RKO (cell line): ENCODE measurements at places on chromosomes 4 and X.

DNA sequence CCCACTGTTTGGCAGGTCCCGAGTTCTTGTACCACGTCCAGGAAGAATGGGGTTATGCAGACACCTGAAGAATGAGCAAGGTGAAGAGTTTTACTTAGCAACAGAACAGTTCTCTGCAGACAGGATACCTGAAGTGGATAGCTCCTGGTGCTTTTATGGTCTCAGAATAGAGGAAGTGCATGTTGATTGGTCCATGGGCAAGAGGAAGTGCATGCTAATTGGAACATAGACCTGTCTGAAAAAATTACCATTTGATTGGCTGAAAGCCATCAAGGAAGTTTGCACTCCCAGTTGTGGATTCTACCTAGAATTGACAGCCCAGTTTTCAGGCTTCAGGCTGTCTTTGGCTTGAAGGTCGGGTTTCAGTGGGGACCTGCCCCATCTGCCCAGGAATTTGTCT lies 887.5 kb downstream of the FAT4 start:
- no peak for DNase-seq

DNA sequence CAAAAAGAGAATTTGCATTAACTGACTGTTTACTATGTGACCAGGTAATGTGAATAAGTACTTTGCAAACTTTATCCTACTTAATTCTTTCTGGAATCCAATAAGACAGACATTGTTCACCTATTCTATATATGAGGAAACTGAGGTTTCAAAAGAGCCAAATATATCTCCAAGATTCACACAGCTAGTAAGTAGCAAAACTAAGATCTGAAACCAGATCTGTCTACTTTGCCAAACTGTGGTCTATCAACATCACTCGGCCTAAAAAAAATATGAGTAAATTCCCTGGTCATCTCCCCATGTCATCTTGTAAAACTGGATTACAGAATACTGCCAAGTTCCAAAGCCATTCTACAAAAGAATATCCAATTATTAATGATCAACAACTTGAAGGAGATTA lies 52.8 kb downstream of the ANAPC10 start:
- DNase-seq = no peak

GRCh38 chr4:8694651-8695151 lies 102.1 kb downstream of the CPZ start:
- DNase-seq = no peak

GRCh38 chr4:56976837-56977320 lies 527 bp downstream of the NOA1 start:
- peak; percentile 15 for DNase-seq

DNA sequence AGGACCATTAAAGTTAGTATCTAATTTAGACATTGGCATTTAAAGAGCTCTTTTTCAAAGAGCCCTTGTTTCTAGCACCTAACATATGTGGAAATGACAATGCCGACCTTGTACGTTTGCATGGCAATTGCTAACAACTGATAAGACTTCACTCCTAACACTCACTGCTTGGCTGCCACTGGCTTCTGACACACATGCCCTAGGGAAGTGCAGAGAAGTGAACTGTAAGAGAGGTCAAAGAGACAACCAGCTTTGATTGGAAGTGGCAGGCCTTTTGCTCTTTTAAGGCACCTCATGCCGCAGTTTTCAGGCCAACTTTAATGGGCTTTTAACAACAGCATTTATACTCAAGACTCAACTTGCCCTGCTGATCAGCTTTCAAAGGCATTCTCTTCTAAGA lies 158.4 kb downstream of the RAB28 start:
- no peak for DNase-seq

- DNase-seq = no peak
Observed at GRCh38 chr4:142861351-142861750, 15.2 kb upstream of the INPP4B start.

DNA sequence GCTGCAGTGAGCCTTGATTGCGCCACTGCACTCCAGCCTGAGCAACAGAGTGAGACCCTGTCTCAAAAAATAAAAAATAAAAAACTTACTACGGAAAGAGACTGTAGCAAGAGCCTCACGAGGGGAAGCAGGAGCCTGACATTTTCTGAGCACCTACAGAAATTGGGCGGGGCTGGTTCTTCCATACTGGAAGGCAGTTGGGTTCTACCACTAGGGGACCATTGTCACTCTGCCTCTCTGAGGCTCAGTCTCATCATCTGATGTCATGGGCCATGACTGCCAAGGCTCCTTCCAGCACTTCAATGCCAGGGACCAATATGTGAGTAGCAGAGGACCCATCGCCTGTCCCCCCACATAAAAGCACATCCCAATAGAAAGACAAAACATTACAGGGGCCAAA lies 8.2 kb downstream of the SH3KBP1 start:
- no peak for DNase-seq

DNA sequence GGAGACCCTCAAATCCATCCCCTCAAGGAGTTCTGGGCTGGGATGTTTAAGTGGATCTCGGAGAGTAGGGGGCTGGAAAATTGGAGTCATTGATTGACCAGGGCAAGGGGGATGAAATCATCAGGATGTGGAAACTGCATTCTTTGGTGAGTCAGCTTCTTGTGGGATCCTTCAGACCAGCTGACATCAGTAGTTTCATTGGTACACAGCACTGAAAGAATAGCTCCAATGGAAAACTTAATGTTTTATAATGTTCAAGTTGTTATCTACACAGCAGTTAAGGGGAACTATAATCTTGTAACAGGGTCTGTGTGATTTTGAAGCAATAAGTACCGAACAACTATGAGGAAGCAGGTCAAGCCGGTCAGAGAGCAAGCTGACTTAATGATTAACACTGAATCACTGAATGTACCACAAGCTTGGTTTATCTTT lies 506.1 kb downstream of the RPA4 start:
- DNase-seq = peak; percentile 76

GRCh38 chrX:72003811-72004750 lies 93.4 kb downstream of the NHSL2 start:
- no peak for DNase-seq

GRCh38 chrX:22664826-22665225 lies 334.9 kb upstream of the DDX53 start:
- no peak for DNase-seq

DNA sequence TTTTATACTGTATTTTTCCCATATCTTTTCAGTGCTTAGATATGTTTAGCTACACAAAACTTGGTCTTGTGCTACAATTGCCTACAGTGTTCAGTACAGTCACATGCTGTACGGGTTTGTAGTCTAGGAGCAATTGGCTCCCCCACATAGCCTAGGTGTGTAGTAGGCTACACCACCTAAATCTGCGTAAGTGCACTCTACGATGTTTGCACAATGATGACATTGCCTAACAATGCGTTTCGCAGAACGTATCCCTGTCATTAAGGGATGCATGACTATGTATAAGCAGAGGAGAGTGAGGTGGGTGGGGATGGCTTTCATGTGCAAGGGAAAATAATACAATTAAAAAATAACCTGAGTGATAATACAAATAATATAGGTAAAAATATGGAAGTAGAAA lies 131.4 kb downstream of the GBA3 start:
- DNase-seq = no peak

DNA sequence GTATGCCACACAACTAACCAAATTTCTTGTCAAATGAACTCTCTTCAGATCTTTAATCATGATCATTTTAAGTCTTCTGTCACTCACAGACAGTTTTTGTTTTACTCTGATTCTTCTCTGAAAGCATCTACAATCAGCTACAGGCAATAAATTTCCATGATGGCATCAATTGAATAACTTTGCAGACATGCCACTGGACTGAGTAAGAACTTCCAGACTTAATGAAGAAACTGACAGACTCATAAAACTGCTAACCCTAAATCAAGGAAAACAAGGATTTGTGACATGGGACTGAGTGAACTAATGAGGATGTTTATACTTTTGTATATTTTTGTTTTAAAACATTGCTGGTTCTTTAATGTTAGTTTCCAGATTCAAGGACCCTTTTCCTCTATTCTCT lies 5.5 kb upstream of the PPP1R2C start:
- no peak for DNase-seq

GRCh38 chr4:164204434-164204833 lies 549.5 kb upstream of the SMIM31 start:
- peak; percentile 34 for DNase-seq

- no peak for DNase-seq
Observed at GRCh38 chr4:123553279-123553678, 156.7 kb downstream of the SPRY1 start.

DNA sequence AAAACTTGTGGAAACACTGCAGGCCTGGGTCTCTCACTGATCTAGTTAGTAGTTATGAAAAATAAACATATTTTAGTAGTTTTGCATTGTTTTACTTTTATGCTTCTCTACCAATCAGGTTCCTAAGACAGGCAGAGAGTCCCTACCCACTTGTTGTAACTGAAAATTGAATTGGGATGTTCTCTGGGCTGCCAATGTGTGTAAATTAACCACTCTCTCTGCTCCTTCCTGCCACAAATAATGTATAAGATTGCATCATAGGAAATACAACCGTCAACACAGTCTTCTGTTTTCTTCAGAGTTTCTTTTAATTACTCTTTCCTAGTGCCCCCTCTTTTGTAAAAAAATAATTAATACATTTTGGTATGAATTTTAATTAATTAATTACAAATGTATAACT lies 677.3 kb downstream of the FSTL5 start:
- DNase-seq = no peak

DNA sequence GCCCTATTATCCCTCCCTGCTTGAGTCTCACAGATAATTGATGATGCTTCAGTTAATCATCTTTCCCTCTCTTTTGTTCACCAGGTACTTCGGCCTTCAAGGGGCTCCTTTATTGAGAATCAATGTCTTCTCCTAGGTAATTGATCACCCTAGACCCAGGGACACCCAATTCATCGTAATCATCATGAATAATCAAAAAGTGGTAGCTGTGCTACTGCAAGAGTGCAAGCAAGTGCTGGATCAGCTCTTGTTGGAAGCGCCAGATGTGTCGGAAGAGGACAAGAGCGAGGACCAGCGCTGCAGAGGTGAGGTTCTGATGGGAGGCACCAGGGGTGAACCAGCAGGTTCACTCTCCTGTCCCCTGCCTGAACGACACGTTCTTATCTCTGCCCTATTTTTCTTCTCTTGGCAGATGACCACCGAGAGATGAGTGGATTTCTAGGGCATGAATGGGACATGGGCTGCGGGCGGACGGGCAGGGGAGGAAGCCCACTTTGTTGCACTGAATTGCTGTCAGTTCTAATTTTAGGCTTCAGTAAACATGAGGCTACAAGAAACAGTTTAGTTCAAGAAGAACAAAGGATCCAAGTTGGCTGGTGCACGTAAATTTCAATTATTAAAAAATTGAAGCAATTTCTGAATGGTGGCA lies 80.5 kb downstream of the ALPK1 start:
- no peak for DNase-seq

DNA sequence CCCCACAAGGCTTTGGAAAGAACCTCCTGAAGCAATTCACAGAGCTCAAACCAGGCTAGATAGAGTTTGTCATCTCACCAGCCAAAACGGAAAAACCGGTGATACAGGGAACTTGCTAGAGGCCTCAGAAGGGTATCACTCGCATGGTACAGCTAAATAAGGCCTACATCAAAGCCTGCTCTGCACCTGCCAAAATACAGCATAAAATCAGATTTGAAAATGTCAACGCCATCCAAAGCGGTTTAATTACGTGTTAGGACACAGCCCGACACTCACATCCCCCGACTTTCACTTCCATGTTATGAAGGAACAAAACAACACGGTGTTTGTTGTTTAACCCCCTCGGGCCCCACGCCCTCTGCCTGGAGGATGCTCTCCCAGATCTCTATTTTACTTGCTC lies 65.0 kb downstream of the MAPK10 start:
- DNase-seq = no peak

DNA sequence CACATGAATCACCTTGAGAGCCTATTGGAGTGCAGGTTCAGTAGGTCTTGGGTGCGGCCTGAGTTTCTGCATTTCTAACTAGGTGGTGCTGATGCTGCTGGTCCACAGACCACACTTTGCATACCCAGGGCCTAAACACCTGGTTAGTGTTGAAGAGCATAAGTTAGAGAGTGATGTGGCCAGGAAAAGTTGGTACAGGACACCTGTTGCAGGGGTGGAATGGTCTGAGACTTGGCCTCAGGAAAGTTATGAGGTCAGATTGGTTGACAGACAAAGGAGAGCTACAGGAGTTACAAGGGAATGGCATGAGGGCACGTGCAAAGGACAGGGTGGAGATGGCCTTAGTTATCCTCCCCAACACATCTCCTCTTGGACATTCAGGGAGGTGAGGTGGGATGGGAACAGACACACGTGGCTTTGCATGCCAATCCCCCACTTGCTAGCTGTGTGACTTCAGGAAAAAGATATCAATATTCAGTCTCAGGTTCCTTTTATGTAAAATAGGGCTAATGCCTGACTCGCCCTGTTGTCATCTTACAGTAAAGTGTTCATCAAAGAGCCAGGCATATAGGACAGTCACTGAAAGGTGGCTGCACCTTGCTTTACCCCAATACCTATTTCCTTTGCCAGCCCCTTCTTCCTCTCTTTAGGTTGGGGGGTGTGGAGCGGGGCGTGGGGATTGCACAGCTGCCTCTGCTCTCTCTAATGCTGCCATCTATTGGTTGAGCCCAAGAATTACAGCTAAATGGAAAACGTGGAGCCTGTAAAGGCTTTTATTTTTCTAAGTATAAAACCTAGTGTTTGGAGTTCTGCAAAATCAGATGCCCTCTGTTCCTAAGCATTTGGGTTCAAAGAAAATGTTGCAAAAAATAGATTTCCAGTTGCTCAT lies 47.5 kb downstream of the ATG4A start:
- DNase-seq = peak; percentile 0

DNA sequence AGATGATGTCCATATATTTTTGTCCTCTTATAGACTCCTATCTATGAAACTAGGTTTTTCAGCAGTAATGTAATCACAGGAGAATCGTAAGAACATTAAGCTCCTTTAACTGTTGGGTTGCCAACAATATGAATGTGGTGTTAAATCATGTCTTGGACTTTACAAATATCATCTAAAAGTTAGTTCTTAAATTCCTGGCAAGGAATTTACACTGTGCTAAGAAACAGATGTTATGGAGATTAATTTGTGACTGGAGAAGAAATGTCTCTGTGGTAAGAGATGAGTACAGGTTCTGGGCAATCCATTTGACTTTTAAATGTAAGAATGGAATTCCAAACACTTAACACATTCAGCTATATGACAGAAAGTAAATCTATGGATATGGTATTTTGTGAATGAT lies 34.6 kb downstream of the CNKSR2 start:
- DNase-seq = no peak

GRCh38 chr4:56973336-56973735 lies 4.1 kb downstream of the NOA1 start:
- DNase-seq = no peak

- no peak for DNase-seq
Observed at GRCh38 chr4:185405296-185405999, 8.8 kb downstream of the ANKRD37 start.

- no peak for DNase-seq
Observed at GRCh38 chr4:186624951-186625350, 69.6 kb upstream of the MTNR1A start.

- no peak for DNase-seq
Observed at GRCh38 chr4:180923486-180923885, 1319.7 kb upstream of the TENM3 start.

DNA sequence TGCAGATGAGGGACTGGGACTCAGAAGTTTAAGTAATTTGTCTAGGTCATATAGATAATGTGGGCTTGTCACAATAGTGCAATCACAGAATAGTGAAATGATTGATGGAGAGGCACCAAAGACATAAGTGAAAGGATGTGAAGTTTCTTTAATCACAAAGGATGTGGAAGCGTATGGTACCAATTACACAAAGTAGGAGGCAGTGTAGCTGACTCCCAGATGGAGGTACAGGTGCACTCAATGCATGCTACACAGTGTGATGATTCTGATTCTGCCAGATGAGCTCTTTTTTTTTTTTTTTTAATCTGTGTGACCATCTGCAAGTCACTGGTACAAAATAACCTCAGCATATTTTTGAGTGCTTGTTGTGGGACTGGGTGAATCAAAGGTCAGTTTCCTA lies 411.3 kb downstream of the SPRY1 start:
- no peak for DNase-seq
